ENCODE measurements at places on chromosomes 1 and 21.

DNA sequence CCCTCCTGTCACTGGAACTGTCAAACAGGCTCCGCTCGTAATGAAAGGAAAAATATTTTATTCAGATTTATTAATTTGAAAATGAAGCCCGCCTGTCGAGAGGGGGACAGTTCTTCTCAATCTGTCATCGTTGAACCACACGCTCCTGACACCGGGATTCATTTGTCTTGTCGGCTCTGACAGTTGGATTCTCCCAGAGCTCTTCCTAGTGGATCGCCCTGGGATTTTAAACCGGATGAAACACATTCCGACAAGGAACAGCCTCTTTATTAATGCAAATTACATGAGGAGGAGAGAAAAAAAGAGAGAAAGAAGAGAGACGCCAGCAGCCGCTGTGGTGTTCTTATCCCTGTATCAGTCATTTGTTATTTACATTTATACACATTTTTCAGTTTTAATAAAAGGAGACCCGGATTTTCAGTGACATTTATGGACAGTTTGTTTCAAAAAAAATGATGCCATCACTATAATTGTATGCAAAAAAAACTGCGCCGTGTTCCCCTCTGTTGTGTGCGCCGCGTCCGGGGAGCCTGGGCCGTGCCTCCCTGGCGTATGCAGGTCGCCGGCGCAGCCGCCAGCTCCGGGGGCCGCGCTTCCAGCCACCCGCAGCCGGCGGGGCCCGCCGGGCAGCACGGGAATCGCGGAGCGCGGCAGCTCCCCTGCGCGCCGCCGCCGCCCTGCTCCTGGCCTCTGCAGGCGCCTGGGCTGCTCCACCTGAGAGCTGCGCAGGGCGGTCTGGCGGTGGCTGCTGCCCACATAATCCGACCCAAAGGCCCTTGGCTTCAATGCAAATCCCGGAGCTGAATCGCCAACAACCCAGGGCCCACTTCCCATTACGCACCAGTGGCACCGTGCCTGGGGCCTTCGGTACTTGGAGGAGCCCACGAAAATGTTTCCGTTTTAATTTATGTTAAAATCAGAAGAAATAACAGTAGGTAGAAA lies 237.9 kb upstream of the PBX1 start:
- no peak for DNase-seq

- DNase-seq = peak; percentile 52
Measured at GRCh38 chr1:197145446-197146024, 934 bp downstream of the ASPM start.

DNA sequence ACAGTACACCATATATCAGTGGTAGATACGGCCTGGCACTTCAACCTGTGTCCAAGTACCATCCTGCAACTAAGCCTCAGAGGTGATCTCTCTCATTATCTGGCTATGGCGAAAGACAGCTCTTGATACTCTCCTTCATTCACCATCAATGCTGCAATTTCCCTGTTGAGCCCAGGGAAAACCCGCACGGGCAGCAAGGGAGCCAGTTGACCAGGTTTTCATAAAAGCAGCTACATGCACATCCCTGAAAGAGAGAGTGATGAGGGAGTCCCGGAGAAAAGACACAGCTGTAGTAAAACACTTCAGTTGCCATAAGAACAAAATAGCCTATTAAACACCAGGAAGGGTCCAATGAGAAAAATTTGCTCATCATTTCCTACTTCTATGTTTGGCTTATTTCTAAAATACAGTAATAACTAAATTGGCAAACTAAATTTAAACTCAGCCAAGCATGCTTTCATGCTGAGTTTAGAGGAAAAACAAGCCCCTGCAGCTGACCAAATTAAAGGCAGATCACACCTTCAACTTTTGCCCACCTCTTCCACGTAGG lies 68.3 kb downstream of the CAPZB start:
- DNase-seq = no peak

DNA sequence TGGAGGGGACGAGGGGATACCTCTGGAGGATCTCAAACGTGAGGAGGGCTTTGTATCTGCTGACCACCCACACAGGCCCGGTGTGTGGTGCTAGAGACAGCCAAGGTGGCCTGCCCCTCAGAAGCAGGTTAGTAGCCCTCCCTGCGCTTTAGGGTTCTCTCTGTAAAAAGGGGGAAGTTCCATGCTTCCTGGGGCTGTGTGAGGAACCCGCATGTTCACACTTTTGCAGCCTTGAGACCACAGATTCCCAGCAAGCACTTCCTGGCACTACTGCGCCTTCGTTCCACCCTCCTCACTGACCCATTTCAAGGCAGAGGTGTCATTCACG lies 7.9 kb upstream of the GUCA2B start:
- no peak for DNase-seq
